ENCODE measurements at places on chromosomes 11 and 22.

DNA sequence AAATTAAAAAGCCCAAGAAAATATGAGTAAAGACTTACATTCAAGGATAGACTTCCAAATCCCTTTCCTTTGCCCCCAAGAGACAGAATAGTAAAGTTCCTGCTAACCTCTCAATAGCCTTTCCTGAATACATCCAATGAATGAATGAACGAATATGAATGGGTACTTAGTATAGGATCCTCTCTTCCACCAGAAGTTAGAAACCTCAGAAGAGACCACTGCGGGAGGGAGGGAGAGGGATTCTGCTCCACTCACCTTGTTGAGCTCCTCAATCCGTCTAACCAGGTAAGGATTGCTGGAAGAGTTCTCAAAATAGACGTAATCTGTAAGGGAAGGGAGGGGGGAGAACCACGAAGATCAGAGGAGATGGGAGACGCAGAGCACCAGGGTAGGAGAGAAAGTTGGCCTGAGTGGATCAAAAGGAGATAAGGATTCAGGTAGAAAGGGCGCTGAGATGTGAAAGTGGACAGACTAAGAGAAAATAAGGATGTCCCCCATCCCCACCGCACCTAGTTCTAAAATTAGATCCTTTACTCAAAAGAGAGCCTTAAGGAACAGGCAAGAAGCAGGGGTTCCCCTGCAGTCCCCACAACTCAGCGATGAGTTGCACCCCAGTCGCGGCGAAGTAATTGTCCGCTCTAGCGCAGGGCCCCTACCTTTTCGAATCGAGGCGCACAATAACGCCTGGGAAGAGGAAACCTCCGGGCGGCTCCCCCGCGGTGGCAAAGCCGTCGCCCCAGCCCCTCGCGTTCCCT is 1.1 kb downstream of the MTA2 start:
- DNase-seq: no peak

GRCh38 chr11:64753019-64753379 is 6.8 kb downstream of the PYGM start:
- DNase-seq: no peak

- no peak for DNase-seq
These were observed 112.7 kb downstream of the SEZ6L start for GRCh38 chr22:26281941-26282340.

GRCh38 chr22:27639248-27640086 is 162.1 kb downstream of the MN1 start:
- DNase-seq: no peak

Measured in CD4-positive, alpha-beta T cell treated with Interleukin-15 for 1 hour (primary cell).